ENCODE measurements at places on chromosomes 3 and 15. TPM values are rescaled to one million over a fixed set of nuclear protein-coding genes. Genes with fewer than 3 reads are reported as not detected.

DNA sequence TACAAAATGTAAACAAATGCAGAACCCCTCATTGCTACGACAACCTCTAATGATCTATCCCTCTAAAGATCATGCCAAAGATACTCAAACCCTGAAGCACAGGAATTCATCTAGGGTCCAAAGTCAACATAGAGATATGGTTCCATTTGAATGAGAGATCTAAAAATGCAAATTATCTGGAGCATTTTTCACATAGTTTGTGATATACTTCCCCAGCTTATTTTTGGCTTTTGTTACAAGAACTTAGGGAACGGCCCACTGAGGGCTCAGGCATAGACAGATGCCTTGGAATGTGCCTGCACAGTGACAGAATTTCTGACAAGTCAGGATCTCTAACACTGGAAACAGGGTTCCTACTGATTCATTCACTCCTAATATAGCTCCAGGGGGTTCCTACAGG is 258.9 kb upstream of the THBS1 start:
- ATAC-seq, result no peak

DNA sequence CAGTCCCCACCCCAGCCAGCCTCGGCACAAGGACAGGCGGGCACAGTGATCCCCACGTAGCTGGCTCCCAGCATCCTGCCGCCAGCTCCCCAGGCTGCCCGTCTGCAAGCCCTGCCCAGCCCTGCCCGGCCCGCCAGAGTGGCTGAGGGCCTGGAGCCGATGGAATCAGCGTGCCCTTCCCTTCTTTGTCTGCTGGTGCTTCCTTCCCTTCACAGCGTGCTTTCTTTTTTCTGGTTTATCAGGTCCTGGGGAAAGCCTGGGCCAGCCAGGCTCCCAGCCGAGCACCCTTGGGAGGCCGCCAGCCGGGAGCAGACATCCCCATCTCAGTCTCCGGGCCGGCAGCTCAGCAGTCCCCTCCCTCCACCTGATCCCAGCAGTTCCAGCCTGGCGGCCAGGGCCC is 54.7 kb upstream of the SMAD6 start:
- ATAC-seq, result peak; percentile 83

DNA sequence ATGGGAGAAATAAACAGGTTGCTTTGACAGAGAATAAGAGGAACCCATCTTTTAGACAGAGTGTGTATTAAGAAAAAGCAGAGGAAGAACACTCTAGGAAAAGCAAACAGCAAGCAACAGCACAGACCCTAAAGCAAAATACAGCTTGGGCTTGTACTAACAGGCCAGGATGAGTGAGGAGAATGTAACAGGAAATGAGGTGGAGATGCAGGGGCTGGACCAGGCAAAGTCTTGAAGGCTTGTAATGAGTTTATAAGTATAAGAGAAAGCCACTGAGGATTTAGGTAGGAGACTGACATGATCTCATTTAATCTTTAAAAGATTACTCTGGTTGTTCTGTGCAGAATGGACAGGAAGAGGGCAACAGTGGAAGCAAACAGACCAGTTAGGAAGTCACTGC is 4.9 kb downstream of the UBR1 start:
- ATAC-seq, result peak; percentile 87

DNA sequence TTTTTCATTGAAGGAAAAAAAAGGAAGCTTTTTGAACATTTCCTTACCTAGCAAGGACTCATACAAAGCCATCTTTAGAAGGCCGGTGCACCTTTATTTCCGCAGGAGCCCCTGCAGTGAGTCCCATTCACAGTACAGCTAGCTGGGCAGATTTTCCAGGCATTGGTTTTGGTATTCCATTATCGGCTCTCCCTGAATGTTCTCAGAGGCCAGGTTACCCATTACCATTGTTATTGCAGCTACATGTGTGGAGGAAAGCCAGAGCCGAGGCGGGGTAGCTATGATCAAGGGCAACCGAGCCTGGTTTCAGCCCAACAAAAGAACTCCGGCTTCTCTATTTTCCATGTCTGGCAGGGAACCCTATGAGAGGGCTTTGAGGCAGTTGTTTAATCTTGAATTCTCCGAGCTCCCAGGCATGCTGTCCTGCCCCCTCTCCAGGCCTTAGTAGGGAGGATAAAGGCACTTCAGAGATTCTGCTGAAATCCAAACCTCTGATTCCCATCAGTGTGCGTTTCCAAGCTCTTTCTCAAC is 100.3 kb downstream of the LRRK1 start:
- no peak for ATAC-seq

GCSAM gene
- 1.1 TPM for total RNA-seq
